ENCODE measurements at places on chromosomes 16 and 17.

DNA sequence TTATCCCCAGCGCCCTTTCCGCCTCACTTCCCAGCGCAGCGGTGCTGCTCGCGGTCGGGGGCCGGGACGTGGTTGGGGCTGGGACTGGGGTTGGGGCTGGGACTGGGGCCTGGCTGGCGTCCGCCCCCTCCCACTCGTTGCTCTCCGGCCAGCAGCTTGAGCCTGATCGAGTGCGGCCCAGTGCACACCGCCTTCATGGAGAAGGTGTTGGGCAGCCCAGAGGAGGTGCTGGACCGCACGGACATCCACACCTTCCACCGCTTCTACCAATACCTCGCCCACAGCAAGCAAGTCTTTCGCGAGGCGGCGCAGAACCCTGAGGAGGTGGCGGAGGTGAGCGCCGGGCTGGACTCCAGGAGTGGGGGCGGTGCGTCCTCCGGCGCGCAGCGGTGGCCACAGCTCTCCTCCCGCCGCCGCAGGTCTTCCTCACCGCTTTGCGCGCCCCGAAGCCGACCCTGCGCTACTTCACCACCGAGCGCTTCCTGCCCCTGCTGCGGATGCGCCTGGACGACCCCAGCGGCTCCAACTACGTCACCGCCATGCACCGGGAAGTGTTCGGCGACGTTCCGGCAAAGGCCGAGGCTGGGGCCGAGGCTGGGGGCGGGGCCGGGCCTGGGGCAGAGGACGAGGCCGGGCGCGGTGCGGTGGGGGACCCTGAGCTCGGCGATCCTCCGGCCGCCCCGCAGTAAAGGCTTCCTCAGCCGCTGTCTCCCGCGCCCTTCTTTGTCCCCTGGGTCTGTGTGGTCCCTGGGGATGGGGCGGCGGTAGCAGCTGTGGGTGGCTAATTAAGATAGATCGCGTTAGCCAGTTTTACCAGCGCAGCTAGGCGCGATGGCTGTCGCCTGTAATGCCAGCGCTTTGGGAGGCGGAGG is 1.8 kb downstream of the HSD17B1 start:
- peak; percentile 82 for DNase-seq

DNA sequence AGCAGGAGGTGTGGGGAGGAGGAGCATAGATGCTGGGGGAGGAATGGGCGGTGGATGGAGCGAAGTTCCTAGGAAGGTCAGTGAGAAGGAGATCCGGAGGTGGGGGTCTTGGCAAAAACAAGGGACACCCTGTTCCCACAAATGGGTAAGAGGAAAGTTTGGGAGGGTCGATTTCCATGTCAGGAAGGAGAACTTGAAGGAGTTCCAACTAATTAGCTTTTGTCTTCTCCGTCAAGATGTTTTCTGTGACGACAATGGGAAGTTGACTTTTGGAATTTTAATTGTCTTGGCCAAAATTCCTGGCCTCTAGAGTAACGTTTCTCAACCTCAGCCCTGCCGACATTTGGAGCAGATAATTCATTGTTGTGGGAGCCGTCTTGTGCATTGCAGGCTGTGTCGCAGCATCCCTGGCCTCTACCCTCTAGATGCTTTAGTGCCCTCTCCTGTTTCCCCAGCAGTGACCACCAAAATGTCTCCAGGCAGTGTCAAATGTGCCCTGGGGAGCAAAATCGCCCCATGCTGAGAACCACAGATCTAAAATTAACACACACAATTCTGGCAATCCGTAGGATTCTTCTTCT is 97.1 kb downstream of the PITPNC1 start:
- peak; percentile 80 for DNase-seq

- DNase-seq, result no peak
Observed at GRCh38 chr17:40548982-40549685, 16.1 kb downstream of the CCR7 start.

DNA sequence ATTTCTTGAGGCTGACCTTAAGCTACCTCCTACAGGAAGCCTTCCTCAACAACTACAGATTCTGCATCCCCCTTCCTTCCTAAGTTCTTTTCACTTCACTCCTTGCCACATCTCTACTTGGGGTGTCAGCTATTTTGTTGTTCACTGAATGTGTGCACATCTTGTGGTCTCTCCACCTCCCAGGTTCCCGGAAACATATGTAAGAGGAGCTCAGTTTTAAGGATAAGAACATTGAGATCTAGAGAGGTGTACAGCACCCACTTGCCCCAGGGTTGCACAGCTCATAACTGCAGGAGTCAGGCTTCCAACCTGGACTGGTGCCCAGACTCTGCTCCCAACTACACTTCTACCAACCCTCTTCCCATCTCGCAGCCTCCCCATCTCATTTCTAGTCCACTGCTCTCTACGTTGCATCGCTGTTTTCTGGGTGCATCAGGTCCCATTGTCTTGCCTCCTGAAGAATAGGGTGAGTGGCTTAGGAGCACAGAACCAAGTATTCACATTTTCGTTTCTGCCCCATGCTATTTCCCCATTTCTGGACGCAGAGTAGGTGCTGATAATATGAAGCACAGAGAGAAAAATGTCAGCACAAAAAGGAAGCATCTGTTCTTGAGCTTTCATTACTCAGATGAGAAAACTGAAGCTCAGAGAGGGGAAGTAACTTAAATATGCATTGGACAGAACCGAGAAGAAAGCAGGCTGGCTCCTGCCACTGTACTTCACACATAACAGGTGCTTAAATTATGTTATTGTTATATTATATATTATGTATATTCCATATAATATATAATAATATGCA is 292.0 kb upstream of the CCL2 start:
- DNase-seq, result no peak

DNA sequence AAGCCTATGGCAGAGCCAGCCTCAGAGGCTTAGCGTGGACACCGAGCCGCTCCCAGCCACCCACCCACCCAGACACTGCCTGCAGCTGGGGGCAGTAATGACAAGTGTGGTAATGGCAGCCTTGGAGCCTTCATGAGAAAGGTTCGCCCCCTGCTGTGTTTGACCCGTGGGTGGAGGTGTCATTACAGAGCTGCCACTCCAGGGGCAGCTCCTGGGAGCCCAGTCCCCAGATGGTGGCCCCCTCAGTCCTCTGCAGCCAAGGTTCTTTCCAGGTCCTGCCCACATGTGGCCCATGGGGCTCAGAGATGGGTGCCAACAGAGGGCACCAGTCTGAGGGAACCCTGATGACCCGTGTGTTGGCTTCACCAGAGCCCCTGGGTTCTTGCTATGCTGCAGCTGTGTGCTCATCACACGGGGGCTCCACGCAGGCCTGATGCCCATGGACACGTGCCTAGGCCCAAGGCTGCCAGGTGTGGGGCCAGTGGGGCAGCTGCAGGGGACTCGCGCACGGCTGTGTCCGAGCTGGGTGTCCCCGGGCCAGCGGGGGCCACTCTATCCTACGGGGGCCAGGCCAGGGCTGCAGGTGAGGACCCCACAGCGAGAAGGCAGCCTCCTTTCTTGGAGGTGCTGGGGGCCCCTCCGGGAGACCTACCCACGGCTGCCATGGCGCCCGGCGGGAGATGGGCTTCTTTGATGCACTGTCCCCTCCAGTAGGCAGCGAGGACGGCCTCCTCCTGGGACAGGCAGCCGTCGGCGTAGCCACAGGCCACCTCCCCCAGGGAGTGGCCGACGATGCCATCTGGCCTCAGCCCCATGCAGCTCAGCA is 8.1 kb downstream of the FASN start:
- DNase-seq, result no peak

DNA sequence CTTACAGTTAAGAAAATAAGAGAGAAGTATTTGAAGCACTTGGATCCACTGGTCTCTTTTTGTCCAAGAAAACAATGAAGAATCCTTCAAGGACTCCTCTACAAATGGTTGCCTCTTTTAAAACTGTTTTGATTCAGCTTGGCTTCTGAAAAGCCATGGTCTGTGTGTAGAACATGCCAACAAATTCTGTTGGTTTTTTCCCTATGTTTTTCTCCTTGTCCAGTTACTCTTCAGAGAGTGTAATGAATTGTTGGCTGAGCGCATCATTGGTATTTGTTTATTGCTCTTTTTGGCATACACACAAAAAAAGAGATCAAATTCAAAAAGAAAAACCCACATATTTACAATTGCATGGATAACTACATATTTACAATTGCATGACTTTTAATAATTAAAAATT is at the start of gene ABCA10:
Gene ABCA10, minus strand, starts transcription at position 249 of the 400 bp plus-strand sequence. CDS start 3,466 bp downstream, outside the sequence.
- no peak for DNase-seq

GRCh38 chr17:13001991-13002615 is 15.7 kb downstream of the ELAC2 start:
- DNase-seq, result no peak

DNA sequence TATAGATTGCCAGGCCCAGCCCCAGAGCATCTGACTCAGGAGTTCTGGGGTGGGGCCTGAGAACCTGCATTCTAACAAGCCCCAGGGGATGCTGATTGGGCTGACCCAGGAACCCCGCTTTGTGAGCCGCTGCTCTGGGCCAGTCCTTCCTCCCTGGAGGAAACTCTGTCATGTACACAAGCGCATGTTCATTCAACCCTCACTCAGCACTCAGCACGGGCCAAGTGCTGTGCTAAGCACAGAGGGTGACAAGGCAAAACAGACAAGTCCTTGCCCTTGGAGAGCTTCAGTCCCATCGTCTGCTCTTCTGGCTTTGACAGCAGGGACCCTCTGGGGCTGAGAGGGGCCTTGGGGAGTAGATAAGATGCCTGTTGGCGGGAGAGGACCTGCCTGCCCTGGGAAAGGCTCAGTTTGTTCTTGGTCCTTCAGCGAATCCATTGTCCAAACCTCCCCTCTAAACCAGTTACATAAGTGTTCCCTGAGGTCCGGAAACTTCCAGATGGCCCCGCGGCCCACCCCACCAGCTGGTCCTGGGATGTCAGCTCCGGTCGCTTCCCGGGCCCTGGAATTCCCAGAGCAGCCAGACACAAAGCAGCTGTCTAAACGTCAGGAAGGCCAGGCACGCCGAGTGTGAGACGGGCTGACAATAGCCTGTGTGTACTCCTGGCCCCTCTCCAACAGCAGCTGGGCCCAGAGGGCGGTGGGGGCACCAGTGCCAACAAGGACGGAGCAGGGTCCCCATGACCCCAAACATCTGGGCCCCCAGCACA is 88.8 kb downstream of the ZDHHC7 start:
- peak; percentile 31 for DNase-seq

- peak; percentile 65 for DNase-seq
Observed at GRCh38 chr17:17044846-17045561, 2.7 kb downstream of the MPRIP start.

DNA sequence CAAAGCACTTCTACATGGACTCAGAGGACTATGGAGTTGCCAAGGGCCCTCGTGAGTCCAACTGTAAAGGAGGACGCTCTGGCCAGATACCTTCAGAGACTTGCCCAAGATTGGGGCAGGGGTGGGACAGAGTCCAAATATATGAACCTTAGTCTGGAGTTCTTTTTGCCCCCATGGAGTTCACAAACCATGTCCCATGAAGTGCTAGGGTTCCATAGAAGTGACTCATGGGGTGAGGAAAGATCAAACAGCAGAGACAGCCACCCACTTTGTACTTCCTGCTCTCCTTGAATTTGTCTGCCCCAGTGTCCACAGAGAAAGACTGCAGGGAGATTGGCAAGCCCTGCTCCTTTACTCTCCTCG is 29.0 kb downstream of the SRL start:
- DNase-seq, result peak; percentile 63

DNA sequence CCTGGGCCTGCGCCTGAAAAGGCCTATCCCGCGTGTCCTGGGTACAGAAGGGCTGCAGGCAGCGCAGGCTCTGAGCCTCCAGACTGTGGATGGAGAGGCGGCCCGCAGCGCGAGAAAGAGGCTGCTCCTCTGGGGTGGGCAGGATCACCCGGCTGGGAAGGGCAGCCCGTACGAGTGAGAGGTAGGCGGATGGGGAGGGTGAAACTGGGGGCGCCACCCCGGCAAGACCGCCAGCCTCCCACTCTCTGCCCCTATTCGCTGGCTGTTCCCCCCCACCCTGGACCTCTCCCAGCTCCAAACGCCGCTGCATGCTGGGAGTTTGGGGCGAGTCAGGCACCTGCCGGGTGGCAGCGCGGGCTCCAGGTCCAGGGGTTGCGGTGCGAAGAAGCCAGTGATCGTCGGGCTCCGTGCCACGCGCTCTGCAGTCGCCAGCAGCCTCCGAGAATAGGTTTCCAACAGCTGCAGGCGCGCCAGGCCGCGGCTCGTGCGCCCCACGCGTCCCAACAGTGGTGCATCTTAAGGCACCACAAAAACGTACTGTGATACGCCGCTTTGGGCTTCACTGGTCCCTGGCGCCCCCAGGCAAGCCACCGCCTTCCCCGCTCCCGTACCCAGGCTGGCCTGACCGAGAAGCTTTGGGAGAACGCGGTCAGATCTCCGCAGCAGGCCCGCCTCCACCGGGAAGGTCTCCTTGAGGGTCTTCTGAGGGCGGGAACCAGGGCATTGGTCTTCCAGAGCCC is 1.1 kb downstream of the NOXO1 start:
- no peak for DNase-seq

DNA sequence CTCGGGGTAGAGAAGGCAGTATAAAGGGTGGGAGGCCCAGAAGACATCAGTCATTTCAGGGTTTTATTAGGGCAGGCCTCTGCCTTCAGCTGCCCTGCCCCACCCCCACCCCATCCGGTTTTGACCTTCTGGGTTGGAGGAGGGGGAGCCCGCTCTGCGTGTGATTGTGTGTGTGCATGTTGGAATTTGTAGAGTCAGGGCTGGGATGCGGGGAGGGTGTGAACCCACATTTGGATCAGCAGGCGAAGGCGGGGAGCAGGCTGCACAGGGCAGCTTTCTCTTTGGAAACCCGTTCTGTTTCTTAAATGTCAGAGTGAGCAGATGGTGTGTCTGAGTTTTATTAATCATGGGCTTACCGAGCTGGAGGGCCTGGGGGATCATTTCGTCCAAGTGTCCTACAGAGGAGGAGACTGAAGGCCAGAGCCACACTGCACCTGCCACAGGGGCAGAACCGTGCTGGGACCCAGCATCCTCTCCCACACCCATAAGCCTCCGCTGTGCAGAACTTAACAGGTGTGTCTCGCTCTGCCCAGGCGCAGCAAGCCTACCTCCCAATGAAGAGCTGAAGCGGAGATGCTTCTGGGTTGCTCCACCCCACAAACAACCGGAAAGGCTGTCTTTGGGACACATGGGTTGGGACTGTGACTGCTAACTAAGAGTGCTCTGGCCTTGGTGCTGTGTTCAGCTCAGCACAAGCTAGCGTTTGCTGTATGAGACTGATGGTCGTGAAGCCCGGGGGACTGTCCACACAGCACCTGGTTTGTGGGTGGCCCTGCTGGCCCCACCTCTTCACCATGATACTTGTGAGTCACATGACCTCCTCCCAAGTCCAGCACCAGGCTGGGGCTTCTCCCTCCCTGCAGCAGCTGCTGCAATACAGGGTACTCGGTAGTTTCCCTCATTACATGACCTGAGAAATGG is 70.9 kb upstream of the GSE1 start:
- peak; percentile 41 for DNase-seq

- DNase-seq, result no peak
Observed at GRCh38 chr17:34006126-34006525, 249.0 kb upstream of the CCL2 start.

- no peak for DNase-seq
Observed at GRCh38 chr17:66569572-66569971, 265.3 kb upstream of the CACNG5 start.

DNA sequence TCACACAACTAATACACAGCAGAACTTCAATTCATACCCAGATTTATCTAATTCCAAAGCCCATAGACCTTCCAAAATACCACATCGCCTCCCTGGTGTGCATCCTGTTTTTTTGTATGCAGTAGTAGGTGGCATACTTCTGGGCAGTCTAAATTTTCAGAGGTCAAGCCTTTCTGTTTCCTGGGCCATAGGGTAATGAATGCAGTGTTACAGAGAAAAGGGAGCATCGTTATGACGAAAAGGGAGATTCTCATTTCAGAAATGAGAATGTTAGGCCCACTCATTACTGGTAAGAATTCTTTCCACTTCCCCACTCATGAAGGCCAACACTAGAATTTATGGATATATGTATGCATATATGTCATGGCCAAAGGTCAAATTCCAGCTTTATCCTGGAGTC is 267.8 kb upstream of the ASIC2 start:
- no peak for DNase-seq

Measured in AG08395 (cell line).